ENCODE measurements at places on chromosomes 16 and 17.
A peak's percentile ranks its signal among the peaks of the same experiment; 100 is the strongest.

DNA sequence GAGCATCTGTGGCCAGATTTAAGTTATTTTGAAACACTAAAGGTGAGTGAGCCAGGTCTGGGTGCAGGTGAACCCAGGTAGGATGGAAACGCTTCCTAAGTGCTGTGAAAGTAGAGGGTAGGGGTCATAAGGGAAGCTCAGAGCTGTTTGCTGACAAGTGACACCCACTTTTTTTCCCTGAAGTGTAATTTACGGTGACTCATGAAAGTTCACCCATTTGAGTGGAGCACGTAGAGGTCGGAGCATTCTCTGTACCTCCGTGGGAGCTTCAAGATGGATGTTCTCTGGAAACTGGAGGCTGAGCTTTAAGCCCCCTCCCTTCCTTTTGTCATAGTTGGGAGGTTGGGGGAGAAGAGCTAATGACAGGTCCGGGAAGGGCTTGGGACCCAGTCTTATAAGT lies 44.3 kb downstream of the MPRIP start:
- no peak for DNase-seq

- no peak for DNase-seq
Observed at GRCh38 chr17:11807606-11808005, 189.7 kb downstream of the ZNF18 start.

- DNase-seq: no peak
Observed at GRCh38 chr17:28368915-28369683, 1.0 kb downstream of the VTN start.

DNA sequence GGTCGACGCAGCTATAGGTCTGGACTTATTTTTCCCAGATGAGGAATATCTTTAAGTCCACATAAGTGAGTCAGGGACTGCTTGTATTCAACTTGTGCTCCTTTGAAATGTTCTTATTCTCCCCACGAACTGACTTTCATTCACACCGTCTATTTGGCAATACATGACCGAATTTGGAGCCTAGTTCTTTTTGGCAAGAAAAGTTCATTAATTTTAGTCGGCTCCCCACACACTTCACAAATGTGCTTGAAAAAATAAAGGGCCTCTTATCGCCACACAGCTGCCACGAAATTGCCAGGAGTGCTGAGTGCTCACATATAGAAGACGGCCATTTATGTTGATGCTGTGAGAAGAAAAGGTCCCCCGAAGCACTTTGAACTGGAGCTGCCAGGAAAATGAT lies 152.6 kb downstream of the PRKCA start:
- no peak for DNase-seq

GRCh38 chr16:77564791-77565390 lies 130.1 kb upstream of the ADAMTS18 start:
- DNase-seq: peak; percentile 21
